ENCODE measurements at places on chromosomes 16 and 17.

DNA sequence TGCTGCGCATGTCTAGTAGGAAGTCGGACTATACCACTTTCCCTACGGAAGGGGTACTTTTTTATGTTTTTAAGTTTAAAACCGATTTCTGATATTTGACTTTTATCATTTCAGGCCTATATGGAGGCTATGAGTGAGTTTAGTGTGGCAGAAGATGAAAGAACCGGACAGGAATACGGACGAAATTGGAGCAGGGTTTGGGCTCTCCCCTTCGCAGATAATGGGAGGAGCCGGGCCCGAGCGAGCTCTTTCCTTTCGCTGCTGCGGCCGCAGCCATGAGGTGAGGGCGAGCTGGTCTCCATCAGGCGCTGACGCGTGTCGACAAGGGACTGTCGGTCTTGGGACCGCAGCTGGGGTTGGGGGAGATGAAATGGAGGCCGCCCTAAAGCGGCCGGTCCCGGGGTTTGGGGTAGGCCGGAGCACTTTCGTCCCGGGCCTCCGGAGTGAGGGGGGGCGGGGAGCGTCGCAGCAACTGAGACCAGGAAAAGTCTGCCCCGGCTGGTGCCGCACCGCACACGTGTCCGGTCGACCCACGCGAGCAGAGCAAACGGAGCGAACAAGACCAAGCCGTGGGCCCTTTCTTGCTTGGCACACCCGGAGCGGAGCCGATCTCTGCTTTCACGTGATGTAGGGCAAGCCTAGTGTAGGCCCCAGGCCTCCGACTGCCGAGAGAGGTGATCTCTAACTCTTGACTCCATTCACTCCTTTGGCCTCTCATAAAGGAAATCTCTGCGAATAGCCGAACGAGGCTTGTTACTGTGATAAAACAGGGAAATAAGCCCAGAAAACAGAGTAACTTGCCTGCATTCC is at the start of gene RPL19:
RPL19 (plus strand) TSS at position 214 of the 810 bp plus-strand sequence; CDS start at position 276, 62 bp downstream.
- DNase-seq = peak; percentile 80

DNA sequence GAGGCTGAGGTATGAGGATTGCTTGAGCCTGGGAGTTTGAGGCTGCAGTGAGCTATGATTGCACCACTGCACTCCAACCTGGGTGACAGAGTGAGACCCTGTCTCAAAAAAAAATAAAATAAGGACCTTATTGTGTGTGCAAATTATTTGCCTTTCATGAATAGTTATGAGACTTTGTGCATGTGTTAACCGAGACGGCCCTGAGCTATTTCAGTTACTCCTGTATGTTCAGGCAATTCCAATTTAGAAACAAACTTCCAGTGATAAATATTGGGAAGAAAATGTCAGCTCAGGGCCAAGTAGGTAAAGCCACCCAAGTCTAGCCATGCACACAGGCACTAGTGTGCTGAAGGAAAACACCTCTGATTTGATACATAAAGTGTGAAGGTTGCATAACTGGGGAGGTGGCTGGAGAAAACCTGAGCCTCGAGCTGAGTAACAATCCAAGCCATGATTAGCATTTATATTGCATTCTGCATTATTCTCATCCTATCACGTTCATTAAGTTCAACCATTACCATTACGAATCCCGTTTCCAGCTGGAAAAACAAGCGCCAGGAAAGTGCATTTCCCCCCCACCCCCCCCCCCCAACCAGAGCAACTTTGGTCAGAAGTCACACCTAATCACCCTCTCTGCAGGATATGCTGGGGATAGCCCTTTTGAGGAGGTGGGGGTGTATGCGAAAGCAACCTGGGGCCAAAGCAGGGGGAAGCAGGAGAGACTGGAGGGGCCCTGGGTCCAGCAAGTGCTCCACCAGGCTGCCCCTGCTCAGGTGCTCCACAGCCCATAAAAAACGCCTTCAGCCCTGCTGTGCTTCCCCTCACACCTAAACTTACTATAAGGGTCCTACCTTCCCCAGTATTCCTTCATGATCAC is 18.6 kb upstream of the ENDOV start:
- DNase-seq = no peak

- DNase-seq = no peak
Observed at GRCh38 chr16:84486126-84486525, 18.3 kb downstream of the MEAK7 start.

- no peak for DNase-seq
Observed at GRCh38 chr16:61684541-61684940, 351.7 kb downstream of the CDH8 start.

DNA sequence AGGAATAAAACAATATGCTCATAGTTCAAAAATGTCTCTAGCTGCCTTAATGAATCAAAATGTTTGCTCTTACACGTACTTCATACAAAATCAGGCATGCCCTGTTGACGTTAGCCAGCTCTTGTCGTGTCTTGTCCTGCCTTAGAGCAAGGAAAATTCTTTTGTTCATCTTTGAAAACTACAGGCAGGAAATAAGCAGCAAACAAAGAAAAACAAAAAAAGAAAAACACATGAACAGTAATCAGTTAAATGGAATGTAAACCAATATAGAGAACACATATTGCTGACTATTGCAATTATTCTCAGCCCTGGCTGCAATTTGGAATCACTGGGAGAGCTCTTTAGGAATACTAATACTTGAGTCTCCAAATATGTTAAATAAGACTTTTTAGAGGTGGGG is 1.7 kb downstream of the CAPNS2 start:
- no peak for DNase-seq

DNA sequence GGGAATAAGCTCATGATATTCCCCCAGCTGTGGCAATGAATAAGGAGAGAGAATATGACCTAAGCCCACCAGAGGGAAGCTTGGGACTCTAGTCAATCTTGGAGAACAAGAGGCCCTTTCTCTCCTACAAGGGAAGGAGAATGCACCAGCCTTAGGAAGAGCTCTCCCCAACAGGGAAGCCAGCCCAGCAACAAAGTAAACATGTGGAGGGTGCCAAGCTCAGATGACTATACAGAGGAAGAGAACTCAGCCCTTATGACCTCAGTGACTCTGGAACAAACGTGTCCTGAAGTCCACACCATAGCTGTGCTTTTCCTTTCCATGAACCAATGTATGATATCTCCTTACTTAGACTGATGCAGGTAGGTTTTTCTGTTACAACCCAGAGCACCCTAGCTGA is 219.7 kb downstream of the GSG1L start:
- no peak for DNase-seq

DNA sequence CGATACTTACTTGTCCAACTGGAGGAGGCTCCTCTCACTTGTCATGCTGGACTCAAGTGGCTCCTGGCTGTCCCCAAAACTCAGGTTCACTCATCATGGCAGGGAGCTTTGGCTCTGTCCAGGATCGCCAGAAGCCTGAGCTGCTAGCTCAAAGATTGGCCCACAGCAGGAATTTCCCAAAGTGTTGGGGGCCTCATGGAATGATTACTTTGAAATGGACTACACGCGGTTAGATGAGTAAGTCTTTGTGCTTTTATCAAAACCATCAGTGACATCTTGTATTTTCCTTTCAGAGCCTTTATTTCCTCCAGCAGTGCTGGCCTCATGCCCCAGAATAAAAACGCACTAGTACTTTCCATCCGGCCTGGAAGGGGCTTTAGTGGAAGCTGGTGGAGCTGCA is 29.2 kb upstream of the PHB1 start:
- DNase-seq = no peak

DNA sequence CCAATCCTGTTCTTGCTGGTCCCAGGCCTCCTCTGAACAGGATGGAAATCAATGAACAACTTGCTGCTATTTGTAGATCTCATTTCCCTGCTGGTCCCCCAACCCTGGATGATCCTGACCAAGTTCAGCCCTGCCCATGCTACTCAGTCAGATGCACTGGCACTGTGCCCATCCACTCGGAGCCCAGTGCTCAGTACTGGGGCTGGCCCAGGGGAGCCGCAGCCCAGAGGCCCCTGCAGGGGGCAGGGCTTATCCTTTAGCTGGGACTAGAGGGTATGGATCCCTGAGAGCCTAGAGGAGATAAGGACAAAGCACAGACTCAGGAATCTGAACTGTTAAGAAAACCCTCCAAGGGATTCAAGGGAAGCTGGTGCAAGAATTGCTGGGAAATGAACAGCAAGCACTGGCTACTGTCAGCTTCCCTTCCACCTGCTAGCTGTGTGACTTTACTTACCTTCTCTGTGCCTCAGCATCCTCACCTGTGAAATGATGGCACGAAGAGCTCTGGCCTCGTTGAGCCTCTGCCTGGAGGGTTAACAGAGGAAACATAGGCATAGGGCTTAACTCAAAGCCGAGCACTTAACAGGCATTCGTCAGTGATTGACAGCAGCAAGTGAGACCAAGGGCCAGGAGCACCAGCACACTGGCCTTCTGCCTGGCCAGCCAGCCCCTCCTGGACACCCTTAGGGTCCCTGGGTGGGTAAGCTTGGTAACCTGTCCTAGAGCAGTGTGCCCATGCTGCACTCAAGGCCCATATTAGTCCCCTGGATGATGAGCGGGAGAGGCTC is 29.8 kb upstream of the C1QL1 start:
- DNase-seq = no peak

All from GM23338 (cell line).